ENCODE measurements at places on chromosomes 2 and 18. TPM values are rescaled to one million over a fixed set of nuclear protein-coding genes. Genes with fewer than 3 reads are reported as not detected.

GRCh38 chr2:48180557-48180956, 274.3 kb upstream of the FBXO11 start:
- no peak for DNase-seq

DNA sequence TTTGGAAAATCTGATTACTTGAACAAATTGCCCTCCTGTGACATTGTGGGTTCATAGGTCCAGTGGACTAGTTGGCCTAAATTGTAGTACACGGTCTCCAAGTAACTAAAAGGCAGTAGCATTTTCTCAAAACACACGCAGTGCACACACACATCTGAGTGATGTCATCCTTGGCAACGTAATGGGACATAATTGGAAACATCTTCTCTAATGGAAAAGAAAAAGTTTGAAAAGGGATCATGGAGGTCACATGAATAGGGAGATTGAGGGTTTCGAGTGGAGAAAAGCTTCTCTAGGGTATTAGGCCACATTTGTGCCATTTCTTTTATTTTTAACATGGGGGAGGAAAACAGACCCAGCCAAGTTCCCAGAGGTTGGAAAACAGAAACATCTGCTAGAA, 93.3 kb downstream of the MAP4K4 start:
- no peak for DNase-seq

- no peak for DNase-seq
Measured at GRCh38 chr2:65626831-65627230, 194.4 kb upstream of the SPRED2 start.

The RAB27B gene
- total RNA-seq: 1.3 TPM

DNA sequence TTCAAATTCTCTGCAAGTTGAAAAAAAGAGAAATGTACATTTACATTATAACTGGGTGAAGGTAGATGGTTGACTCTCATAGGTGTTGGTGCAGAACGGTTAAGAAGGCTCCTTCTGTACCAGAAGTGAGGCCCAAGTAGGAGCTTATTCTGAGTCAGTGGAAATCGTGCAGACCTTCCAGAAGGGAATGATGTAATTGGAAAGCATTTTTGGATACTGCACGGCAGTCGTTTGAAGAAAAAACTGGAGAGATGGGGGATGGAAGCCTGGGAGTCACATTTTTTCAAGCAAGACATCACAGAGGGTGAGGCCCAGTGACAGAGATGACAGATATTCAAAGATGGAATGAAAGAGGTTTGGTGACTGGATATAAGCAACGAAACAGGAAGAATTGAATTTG, 39.4 kb downstream of the HRH4 start:
- DNase-seq: no peak

The RAB10 gene
- 90.2 TPM for total RNA-seq

The SCRN3 gene
- total RNA-seq: 29.0 TPM

DNA sequence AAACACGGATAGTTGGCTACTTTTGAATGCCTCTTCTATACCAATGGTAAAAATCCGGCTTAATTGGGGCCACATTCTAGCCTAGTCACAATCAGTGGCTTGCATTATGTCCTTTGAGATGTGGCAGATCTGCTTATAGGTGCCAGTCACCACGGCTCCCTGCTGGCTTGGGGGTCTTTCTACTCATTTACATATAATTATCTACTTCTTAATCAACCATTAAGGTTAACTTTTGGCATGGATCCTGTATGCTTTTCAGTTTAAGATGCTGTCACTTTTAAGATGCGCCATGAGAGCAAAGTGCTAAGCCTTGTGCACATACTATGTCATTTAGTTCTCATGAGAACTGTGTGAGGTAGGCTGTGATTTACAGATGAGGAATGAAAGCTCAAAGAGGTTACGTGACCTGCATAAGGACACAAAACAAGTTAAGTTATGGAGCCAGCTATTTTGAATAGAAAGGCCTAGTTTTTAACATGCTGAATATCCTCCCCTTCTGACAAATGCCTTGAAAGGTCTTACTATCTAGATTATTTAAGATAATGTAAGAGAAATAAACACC, 4.1 kb downstream of the NEDD4L start:
- no peak for DNase-seq

- no peak for DNase-seq
Measured at GRCh38 chr2:189407281-189408209, 33.7 kb upstream of the WDR75 start.

DNA sequence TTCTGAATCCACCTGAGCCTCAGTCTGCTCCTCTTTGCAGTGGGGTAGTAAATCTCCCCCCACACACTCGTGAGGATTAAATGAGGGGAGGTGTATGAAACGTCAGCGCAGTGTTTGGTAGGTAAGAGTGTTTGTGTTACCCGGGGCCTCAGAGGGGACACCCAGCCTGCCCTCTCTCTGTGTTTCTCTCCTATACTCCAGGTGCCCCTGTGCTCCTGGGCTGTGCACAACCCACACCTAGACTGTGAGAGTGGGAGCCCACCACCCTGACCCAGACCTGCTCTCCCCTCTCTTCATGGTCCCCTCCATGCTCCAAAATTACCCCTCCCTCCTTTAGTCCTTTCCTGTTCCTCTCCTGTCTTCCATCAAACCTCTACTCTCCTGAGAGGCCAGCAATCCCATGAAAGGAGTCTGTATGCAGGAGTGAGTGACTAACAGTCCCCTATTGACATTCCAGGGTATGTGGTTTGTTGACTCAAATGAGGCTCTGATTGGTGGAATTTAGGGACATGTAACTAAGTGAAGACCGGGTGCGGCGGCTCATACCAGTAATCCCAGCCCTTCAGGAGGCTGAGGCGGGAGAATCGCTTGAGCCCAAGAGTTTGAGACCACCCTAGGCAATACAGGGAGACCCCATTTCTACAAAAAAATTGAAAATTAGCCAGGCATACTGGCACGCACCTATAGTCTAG, 10.4 kb downstream of the CIB4 start:
- no peak for DNase-seq

GRCh38 chr2:173271825-173272224, 82.8 kb upstream of the CDCA7 start:
- no peak for DNase-seq

The KIDINS220 gene
- total RNA-seq: 109 TPM

The ABCB11 gene
- 0.18 TPM for total RNA-seq

DNA sequence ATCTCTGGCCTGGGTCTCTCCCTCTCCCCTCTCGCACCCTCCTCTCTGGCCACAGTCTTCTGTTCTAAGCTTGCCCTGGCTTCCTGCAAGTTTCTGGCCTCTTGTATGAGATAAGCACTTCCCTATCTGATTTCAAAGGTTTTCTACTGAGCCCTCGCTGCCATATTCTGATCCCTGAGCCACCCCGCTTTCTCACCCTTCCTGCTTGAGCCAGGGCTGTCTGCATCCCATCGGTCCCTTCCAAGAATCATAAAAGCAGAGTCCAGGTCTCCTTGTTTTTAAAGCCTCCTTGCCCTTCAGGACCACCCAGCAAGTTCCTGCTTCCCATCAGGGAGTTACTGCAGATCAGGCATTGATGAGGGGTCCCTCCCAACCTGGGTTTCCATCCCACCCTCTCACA, 110.2 kb downstream of the PRKCE start:
- DNase-seq: no peak

GRCh38 chr2:109324861-109325260, 195.9 kb downstream of the SH3RF3 start:
- no peak for DNase-seq

DNA sequence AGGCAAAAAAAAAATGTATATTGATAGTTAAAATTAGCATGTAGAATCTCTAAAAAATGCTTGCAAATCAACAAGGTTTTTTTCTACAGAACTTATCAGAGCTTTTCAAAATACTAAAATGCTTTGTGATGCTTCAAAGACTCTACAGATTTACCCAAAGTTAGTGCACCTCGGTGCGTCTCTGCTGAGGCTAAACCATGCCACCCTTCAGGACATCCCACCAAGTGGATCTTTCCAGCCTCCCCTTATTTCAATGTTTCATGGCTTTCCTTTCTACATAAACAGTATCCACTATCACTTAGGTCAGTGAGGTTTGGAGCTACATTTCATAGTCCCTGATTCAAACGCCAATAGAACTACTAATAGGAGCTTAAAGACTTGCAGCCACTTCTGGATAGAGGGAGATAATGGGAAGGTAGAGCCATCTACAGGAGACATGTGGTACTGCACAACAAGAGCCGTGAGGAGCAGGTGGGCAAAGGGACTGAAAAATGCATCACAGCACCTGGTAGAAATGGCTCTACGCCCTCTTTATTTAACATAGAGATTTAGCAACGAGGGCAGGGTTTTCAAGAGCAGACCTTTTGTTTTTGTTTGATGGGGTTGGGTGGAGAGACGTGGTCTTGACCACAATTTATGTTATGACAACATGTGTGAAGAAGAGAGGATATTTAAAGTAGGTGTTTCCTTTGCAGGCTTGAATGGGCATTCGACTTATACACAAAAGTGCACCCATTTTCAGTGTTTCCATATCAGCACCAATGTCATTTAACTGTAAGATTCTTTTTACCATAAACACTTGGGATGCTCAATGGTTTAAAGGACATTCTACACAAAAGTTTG, 56.1 kb upstream of the SLC35G4 start:
- DNase-seq: no peak

The EVX2 gene
- total RNA-seq: 0.09 TPM

The PARD6G gene
- 30.8 TPM for total RNA-seq

The PTPN2 gene
- 38.7 TPM for total RNA-seq

DNA sequence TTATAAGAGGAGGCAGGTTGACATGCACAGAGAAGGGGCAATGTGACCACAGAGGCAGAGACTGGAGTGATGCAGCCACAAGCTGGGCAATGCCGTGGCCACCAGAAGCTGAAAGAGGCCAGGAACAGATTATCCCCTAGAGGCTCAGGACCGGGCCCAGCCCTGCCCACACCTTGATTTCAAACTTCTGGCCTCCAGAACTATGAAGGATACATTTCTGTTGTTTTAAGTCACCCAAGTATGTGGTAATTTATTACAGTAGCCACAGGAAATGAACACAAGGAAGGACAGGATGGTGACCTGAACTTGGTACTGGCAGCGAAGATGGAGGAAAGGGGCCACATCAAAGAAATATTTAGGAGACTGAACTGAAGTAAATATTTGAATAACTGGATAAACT, 66.8 kb upstream of the RIOK3 start:
- DNase-seq: no peak

- DNase-seq: no peak
Measured at GRCh38 chr2:227576812-227577211, 21.9 kb upstream of the SCYGR2 start.

The CFC1 gene
- not detected for total RNA-seq

DNA sequence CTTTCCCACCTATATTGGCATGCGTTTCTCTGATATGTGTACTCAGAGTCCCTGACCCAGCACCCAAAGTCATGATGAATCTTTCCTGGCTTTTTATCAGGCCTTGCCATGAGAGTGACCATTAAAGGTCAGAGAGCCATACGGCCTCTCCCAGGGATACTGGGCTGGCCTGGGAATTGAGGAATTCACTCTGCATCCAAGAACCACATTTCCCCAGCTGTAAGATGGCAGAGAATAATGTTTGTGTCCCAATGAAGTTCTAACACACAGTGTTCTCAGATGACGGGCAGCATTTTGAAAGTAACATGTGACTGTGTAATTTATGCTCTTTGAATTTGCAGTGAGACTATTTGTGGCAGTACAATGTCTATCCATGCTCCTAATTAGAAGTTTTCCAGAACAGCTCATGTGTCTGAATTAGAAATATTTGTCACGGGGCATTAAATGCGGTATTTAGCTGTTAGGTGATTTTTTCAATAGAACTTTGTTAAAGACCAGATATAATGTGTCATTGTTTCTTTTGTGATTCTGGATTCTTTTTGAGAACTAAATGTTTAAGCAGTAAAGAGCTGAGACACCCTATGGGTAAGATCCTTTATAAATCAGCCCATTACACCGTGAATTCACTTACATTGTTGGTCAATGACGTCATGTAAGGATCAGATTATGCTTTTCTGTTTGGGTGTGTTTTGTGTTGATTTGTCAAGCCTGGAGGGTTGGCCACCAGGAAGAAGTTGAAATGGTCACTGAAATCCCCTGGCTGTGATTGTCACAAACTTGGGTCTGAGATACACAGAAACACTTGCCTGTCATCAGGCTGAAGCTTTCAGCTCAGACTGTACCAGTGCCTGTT, 7.3 kb upstream of the SLC3A1 start:
- DNase-seq: no peak

DNA sequence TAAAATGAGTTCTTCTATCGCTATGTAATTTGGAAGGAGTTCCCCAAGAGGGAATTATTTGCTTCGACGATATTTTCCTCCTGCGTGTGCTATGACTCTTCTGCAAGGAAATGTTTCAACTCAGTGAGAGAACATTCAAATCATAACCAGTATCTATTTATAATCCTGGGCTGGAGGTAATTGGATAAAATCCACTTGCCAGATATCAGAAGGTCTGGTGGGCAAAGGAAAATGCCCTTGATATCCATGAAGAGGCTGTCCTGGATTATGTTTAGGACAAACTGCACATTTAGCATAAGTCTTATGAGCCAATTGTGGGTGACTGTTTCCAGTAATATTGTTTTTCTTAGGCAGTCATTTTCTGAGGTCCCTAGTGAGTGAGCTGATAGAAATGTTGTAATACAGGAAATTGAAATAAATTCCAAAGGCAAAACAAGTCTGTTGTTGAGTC, 17.7 kb downstream of the RPIA start:
- no peak for DNase-seq

The MYOM1 gene
- 1.2 TPM for total RNA-seq

The NEU2 gene
- total RNA-seq: not detected

DNA sequence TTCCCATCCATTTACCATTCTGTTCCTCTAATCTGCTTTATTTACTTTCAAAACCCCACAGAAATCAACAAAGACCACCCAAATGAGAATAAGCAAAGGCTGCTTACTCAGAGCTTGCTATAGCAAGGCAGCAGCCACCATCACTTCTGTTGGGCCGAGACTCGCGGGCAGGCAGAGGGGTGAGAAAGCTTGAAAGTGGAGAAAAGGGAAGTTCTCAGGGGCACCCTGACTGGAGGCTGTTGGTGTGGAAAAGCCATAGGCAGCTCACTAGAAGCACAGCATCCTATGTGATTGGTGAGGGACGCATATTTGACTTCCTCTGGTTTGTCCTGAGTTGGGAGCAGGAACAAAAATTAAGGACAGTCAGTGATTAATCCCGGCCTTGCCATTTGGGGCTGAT, 269.7 kb upstream of the THSD7B start:
- no peak for DNase-seq

The STK39 gene
- total RNA-seq: 18.7 TPM

DNA sequence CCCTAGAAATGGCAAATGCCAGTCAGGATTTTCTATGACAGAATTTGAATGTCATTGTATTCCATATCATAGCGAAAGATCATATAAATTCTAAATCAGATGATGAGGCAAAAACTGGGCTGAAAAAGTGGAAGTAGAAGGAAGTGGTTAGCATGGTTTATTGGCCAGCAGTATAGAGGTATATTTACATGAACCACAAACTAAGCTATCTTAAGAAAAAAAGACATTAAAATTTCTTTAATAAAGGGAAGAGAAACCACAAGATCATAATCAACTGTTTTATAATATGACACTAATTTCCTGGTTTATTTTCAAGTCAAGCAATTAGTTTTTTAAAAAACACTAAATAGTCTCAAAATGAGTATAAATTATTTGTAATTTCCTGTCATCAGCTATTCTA, 123.2 kb upstream of the LRP1B start:
- no peak for DNase-seq
